ENCODE measurements at places on chromosomes 7 and 10. TPM values are rescaled to one million over a fixed set of nuclear protein-coding genes. Genes with fewer than 3 reads are reported as not detected.
A peak's percentile ranks its signal among the peaks of the same experiment; 100 is the strongest.

The CCDC172 gene
- total RNA-seq = not detected

The CDHR3 gene
- 10.8 TPM for total RNA-seq

The ZNF117 gene
- total RNA-seq = 52.5 TPM

The PHYH gene
- 20.8 TPM for total RNA-seq

The AKR1C4 gene
- not detected for total RNA-seq

The ATRNL1 gene
- total RNA-seq = 153 TPM

The PNLIPRP1 gene
- total RNA-seq = not detected

The HMX3 gene
- not detected for total RNA-seq

The GCK gene
- total RNA-seq = 1.4 TPM

The FIS1 gene
- 66.7 TPM for total RNA-seq

DNA sequence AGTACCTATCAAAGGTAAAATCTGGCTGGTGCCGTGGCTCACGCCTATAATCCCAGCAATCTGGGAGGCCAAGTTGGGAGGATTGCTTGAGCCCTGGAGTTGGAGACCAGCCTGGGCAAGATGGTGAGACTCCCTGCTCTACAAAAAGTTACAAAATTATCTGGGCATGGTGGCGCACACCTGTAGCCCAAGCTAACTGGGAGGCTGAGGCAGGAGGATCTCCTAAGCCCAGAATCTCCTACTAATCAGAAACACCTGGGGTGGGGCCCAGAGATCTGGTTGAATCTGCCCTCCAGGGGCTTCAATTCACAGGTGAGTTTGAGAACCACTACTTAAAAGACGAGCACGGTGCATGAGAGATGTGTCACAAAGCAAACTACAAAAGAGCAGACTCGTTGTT lies 2.4 kb downstream of the PLA2G12B start:
- DNase-seq = no peak

GRCh38 chr10:123786896-123787295 lies 104.7 kb downstream of the CPXM2 start:
- no peak for DNase-seq

- DNase-seq = no peak
Observed at GRCh38 chr7:137458399-137458798, 114.9 kb upstream of the PTN start.

DNA sequence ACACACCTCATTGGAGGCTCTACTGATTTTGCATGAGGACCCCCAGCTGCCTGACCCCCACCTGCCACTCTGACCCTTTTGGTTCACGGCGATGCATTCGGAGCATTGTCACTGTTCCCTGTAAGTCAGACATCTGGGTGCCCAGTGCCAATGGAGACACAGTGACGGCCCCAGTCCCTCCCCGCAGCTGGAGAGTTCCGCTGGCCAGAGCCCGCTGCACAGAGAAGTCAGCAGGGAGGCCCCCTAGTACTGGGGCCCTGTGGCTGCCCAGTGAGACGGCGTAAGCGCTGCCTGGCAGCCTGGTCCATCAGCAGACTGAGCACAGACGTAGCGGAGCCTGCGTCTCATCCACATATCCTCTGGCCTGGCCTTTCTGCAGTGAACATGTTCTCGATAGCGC lies 77.5 kb downstream of the NKX6-2 start:
- DNase-seq = no peak

DNA sequence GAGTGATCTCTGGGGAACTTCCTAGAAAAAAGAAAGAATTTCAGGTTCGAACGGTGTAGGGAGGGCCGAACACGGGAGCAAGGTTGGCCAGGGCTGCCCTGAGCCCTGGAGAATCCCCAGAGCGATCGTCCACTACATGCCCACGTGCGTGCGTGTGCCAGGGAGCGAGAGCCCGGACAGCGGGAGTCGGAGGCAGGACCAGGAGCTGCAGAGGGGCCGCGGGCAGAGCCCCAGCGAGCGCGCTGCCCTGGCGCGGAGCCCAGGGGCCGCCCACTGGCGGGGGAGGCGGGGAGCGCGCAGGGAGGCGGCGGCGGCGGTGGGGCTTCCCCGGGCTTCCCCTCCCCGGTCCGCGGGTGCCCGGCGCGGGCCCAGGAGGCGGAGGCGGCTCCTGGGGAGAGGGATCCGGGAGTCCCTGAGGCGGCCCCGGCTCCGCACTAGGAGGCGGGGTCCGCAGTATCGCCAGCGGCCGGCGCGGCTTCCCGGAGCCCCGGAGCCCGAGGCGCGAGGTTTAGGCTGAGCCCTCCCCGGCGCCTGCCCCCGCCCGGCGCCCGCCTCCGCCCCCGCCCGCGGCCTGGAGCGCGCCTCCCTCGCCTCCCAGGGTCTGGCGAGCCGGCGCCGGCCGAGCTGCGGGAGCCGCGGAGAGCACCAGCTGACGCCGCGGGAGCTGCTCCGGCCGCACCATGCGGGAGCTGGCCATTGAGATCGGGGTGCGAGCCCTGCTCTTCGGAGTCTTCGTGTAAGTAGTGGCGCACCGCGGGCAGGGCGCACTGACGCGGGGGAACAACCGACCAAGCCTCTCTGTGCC lies at the start of gene PLPP4:
Gene PLPP4 (plus strand): TSS at position 602 of the 805 bp plus-strand sequence. CDS start 79 bp downstream, at position 681.
- no peak for DNase-seq

GRCh38 chr7:35646289-35647023 lies 48.5 kb downstream of the HERPUD2 start:
- DNase-seq = no peak

DNA sequence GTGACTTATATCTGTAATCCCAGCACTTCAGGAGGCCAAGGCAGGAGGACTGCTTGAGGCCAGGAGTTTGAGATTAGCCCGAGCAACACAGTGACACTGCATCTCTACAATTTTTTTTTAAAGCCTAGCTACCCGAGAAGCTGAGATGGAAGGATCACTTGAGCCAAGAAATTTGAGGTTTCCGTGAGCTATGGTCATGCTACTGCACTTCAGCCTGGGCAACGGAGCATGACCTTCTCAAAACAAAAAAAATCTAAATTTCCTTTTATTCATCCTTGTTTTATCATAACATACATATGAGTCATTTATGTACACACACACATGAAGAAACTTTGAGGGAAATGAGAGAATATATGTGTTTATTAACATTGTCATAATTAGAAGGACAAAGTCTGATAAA lies 277.5 kb upstream of the MAGI2 start:
- DNase-seq = no peak

DNA sequence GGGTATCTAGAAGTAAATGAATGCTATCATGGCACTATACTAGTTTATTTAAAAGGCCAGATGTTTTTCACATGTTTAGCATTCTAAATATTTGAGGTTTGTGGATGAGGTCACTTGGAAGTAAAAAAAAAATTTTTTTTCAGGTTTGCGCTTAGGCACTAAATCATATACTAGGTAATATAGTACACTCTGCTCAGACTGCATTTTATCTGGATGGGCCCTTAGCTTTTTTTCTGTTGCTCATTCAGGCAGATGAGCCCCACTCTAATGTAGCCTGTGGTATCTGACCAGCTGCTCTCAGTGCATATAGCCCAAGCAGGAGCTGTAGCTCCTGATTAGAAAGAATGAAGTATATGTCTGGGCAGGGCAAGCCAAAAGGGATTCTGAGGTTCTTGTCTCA lies 210.1 kb downstream of the AUTS2 start:
- DNase-seq = no peak

DNA sequence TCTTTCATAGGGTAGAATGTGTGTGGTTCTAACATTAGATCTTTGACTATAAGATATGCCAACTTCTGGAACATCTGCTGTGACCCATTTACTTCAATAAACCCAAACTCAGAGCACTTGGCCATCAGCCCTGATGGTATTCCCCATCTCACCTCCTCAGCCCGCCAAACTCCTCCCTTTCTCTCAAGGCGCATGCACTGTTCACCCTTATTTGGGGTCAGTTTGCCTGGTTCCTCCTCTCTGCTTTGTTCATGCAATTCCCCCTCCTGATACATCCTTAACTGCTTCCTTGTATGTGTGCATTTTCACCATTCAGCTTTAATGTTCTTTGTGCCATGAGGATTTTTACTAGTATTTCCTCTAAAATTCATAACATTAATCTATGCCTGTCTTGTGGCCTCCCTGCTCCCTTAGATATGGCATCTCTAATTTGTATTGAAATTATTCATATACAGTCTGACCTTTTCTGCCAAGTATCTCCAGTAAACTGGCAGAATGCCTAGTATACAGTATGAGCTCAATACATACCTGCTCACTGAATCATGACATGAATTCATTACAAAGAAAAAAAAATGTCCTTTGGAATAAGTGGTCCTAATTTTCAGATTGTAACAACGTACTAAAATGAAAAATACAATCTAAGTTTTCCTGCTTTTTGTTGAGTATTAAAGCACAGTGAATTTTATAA lies 336.8 kb upstream of the IGFBP3 start:
- no peak for DNase-seq

GRCh38 chr10:70343712-70344111 lies 38.7 kb downstream of the LRRC20 start:
- DNase-seq = no peak

DNA sequence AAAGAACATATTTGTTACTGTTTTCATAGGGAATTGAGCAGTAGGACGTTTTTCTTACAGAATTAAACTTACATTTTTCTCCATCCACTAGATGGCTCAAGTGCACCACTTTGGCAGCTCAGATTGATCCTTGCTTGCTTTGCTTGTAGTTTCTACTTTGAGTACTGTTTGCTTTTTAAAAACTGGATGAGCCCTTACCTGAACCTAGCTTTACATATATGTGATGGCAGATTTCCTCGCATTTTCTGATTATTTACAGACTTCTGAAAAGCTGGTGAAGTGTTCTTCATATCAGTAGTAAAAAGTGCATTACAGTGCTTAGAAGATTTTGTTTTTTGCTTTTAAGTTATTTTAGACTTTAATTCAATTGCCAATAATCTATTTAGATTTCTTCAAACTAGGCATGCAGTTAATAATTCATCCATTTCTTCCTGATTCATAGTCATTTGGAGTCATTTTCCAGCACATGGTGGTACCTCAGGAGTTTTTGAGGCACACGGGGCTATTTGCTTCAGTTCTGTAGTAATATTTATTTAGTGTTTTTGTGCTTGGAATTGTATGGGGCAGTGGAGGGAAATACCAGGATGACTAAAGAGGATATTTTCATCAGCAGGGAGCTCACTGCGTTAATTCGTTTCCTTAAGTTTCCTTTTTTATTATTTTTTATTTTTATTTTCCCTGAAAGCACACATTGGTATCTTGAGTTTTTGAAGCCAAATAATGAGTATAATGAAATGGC lies 57.3 kb downstream of the MAPK8 start:
- peak; percentile 40 for DNase-seq

GRCh38 chr10:89207181-89207800 lies at the start of gene CH25H:
TSS of gene CH25H (minus strand) at chr10:89207317. CDS start at chr10:89207292, 25 bp downstream.
- DNase-seq = no peak

GRCh38 chr7:157825325-157825724 lies 488.5 kb downstream of the DNAJB6 start:
- no peak for DNase-seq

DNA sequence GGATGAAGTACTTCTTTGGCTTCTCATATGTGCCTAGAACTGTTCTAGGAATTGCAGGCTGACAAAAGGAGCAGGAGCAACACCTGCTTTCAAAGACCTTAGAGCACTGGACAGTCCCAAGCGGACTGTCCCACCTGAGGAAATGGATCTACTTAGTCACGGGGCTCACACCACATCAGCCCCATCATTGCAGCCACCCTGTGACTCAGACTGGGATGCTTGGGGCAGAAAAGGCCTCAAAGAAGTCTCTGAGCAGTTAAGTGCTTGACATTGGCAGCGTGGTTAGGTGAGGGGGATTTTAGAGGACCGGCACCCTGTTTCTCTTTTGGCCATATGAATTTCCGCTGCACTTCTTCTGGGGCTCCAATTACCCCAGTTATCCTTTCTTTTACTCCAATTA lies 256.6 kb downstream of the USP6NL start:
- no peak for DNase-seq

DNA sequence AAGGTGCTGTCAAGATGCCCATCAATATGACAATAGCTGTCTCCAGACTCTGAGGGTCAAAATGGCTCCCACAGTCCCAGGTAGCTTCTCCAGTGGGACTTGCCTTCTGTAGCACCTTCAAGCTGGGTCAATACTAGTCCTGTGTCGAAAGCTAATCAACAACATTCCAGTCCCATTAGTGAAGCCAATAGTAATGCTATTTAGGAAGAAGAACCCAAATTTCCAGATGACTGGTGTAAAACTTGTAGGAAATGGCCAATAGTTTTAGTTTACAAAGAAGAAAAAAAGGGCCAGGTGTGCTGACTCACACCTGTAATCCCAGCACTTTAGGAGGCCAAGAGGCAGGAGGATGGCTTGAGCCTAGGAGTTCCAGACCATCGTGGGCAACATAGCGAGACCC lies 2.0 kb upstream of the SPOCK2 start:
- no peak for DNase-seq

DNA sequence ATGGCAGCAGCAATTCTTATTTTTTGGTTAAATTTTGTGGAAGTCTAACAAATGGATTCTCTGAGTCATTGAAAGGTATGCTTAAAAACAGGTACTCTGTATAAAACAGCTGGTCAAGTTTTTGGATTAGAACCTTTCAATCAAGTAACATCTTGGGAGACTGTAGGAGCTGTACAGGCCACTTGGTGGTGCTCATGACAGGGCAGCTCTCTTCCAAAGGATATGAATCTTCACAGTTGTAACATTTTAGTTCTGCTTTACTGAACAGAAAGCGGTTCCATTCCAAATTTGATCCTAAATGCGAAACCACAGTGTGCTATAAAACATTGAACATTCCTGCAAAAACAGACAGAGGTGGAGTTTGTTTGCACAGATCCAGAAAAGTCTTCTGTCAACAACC lies 44.5 kb upstream of the AGR3 start:
- DNase-seq = no peak

DNA sequence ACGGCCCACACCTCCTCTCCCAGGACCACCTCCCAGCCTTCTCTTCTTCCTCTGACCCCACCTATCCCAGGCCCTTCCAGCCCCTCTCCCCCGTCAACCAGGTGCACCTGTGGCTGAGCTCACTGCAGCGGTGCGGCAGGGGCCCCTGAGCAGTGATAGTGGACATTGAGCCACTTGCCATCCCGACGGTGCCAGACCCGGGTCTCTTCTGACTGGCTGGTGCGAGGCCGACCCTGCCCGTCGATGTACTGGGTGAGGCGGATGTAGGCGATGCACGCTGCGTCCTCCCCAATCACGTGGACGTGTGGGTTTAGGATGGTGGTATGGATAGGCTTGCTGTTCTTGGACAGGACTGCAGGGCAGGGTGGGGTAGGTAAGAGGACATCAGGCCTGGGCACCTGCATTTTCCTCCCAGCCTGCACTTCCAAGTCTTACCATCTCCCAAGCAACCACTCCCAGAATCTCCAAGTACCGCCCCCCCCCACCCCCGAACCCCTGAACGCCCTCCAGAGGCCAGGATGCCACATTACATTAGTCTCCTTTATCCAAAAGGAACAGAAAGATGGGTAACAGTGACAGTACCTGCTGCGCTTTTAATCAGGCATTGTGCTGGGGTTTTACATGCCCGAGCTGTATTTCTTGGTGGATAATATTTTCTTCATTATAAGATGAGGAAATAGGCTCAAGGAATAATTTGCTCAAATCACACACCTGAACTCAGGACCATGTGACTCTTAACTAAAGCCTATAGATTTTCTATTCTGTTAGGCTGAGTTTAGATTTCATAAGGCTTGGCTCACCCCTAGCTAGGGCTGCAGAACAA lies 3.7 kb upstream of the NDST2 start:
- DNase-seq = no peak

GRCh38 chr7:115066050-115066449 lies 144.2 kb downstream of the MDFIC start:
- no peak for DNase-seq

GRCh38 chr10:127737563-127738511 lies 852 bp downstream of the FOXI2 start:
- no peak for DNase-seq
